Activated CD4-positive, alpha-beta T cell treated with anti-CD3 and anti-CD28 coated beads for 48 hours (primary cell): ENCODE measurements at places on chromosomes 2 and 18.

DNA sequence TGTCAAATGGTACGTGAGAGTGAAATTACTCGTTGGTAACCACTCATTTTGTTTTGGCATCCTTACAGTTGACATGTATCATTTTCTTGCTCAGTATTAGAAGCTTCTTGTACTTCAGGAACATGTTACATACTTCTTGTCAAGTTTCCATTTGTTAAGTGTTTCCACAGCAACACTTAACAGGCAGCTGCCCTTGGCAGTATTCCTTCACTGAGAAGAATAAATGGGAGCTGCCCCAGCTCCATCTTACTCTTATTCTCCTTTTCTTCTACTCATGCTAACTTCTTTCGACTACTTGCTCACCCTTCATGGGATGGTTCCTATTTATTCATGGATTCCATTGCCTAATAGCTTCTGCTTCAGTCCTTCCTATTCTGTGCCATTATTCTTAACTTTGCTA lies 60.1 kb upstream of the TUBA3E start:
- DNase-seq: no peak

- no peak for DNase-seq
Measured at GRCh38 chr2:45180779-45181178, 171.5 kb upstream of the SIX2 start.

DNA sequence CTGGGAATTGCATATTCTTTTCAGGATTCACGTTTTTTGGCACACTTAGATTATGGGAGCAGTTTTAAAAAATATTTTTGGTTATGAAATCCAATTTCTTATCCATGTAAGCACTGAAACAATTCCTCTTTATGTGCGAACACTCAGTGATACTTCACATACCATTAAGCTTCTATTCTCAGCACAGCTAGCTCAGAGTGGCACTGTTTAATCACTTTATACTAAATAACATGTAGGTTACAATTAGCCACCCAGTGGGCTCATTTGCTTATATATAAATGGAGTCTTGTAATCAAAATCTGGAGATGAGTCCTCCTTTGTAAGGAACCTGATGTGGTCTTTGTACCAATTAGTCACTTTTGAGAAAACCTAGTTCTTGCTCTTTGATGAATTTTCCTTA lies 11.3 kb upstream of the MC4R start:
- DNase-seq: no peak

DNA sequence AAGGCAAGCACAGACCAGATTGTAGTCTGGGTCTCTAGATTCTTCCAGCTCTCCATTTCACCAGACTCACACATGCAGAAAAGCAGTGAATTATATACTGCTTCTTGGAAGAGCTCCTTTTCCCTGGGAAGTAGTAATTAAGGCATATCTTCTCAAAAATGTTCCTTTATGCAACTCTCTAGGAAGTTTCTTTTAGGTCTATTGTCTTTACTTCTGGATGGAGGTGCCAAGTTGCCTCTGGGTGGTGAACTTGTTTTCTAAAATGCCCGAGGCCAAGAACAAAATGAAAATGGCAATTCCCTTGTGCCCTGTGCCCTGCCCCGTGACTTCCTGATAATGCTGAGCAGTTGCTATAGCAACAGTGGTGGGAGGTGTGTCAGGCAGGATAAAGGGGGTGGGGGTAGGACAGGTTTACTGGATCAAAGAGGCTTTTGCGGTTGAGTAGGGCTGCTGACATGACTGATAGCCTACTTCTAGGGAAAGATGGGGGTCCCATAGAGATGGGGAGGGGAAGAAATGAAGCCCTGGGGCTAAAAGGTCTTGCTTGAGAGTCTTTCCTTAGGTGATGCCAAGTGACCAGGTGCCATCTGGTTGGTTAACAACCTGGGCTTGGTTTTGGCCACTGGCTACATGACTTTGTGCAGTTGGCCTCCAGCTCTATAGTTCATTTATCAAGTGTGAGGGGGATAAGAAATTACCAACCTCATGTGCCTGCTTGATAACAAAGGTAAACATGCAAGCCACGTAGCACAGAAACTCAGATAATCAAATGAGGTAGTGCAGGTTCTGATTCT lies 11.8 kb downstream of the IGFBP2 start:
- no peak for DNase-seq

- no peak for DNase-seq
Measured at GRCh38 chr2:119426801-119427395, 4.8 kb upstream of the TMEM37 start.

DNA sequence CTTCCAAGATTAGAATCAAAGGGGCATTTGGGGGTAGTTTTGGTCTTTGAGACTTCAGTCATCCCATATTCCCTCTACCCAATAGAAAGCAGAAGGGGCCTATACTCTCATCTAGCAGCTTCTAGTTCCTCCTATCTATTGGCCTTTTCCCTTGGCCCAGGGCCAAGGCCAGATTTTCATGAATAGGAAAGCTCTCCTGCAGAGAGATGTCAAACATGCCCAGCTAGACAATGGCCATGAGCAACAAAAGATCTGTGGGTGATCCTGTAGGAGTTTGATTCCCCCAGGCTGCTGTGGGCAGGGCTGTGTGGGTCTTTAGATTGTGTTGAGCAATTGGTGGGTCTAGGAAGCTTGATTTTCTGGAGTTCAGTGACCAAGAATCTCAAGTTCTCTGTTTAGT lies 2.9 kb upstream of the ADCYAP1 start:
- DNase-seq: no peak

DNA sequence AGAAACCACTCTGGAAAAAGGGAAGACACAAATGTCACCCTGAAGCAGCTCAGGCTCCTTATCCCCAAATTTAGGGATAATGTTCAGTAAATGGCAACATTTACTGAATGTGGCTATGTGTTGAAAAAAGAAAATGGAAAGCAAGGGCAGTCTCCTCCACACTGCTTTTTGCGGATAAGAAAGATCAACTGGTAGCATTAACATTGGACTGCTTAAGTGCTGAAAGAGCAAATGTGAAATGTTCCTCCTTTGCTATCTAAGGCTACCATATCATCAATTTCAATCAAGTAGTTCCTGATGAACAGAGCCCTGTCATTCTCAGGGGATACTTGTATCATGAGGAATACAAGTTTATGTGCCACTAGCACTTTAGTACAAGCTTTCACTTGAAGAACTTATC lies 12.5 kb downstream of the FBXO11 start:
- no peak for DNase-seq

DNA sequence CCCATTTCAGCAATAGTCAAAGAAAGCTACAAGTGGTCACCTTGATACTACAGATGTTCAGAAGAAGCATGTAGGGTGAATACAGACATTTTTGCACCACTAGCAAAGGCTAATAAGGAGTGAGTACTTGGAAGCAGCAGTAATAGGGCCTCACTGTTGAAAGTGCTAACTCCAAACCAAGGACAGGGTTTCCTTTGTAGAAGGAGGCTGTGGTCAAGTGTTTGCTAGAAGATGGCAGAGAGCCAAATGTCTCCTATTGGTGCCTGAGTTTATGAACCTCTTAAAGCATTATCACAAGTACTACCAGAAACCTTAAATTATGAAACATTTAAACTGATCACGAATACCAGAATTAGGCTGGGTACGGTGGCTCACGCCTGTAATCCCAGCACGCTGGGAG lies 308.1 kb downstream of the ZEB2 start:
- DNase-seq: no peak
